ENCODE measurements at places on chromosomes 6 and 20.
A peak's percentile ranks its signal among the peaks of the same experiment; 100 is the strongest.

DNA sequence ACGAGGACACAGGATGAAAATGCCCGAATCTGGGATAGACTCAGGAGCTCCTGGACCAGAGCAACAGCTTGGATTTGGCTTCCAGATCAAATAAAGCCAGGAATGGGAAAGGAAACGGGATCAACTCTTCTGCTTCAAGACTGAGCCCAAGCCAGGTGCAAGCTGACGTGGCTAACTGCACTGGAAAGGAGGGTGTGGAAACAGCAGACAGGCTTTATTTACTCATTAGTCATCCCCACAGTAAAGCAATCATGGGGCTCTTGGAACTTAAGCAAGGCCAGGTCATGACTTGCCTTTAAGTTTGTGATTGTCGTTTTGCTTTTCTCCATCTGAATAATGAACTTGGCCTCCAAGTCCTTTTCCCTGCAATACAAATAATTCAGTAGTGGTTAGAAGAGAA lies 45.2 kb downstream of the KIF16B start:
- DNase-seq, result no peak

GRCh38 chr6:159013229-159013628 lies 13.2 kb upstream of the RSPH3 start:
- DNase-seq, result no peak

GRCh38 chr20:5128886-5129285 lies 2.1 kb downstream of the CDS2 start:
- no peak for DNase-seq

DNA sequence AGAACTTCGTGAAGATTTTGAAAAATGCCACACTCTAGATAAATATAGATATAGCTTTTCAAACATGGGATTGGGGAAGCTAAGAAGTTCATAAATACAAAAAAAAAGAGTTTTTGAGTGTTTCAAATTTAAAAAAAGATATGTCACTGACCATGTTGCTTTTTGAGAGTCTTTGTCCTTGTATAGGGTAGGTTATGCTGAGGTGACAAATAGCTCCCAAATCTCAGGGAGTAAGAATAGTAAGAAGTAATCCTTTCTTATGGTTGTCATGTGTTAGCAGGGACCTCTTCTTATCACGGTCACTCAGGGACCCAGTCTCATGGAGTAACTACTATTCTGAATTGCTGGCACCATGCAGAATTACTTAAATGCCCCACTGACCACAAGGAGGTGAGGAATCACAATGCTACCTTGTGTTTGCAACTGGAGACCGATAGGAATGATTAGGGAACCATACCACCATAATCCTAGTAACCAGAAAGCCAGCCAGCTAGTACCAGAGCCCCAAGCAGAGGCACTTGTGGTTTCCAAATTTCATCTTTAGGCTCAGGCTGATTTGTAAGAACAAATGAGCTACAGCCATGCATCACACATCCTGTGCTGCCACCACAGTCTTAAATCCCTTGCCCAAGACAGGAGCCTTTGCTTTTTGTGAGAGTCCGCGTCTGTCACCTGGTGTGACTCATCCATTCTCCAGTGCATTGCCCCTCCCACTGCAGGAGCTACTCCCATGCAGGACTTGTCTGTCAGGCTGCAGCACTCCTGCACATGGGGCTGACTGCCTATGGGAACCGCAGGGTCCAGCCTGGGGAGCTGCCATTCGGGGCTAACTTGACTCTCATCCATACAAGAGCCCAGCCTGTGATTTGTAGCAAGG lies 42.4 kb upstream of the ADGRF4 start:
- no peak for DNase-seq

GRCh38 chr6:122730775-122731386 lies 48.6 kb upstream of the FABP7 start:
- peak; percentile 53 for DNase-seq

- DNase-seq, result no peak
Measured at GRCh38 chr6:84095156-84095555, 61.6 kb downstream of the MRAP2 start.

GRCh38 chr6:109644131-109644530 lies 46.9 kb downstream of the AK9 start:
- no peak for DNase-seq

DNA sequence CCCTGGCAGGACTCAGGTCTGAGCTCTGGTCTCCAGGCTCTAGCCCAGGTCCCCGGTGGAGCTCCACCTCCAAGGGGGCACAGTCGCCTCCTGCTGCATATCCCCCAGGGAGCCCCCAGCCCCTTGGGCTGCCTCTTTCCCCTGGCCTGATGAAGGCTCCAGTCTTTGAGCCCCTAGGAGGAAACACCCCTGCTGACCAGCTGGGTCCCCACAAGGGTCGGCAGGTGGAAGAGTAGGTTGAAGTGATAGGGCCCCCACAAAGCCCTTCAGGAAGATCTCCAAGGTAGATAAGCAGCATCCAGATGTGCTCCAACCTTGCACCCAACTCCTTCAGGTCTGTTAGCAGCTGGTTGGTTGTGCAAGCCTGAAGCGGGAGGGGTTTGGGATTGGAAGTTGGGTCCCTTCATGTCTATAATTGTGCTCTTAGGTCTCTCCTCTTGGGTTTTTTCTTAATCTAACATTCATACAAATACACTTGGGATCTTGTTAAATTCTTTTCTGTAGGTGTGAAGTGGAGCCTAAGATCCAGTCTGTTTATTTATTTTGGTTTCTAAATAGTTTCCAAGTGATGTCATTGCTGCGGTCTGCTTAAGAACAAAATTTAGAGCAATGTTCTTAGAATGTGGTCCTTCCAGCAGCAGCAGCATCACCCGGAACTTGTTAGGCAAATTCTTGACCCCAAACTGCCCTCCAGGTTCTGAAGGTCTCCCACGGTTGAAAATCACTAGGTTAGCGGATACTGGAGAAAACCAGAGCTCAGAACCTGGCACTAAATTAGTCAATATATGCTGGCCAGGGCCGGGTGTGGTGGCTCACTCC lies 5.1 kb downstream of the UBE2C start:
- DNase-seq, result no peak

GRCh38 chr6:13398069-13398381 lies 69.7 kb upstream of the TBC1D7 start:
- no peak for DNase-seq

DNA sequence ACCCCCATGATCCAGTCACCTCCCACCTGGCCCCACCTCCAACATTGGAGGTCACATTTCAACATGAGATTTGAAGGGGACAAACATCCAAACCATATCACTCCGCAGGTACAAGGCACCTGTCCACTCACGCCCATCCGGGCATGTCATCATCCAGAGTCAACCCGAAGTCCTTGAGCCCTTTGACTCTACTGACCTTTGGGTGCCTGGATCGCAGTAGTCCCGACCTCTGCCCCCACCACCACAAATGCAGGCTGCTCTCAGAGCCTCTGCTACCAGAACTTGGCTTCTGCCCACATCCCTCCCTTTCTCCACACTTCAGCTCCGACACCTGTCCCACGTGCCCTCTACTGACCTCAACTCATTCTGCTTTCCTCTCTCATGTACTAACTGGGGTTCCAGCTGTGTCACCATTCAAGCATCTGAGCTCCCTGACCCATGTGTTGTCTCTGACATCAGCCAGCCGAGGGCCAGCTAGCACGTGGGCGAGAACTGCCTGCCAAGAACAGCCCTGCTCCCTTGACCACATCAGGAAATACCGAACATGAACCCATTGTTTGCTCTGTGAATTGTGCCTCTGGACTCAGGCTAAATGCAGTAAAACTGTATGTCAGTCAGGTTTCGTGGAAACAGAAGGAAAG lies 498.3 kb upstream of the SULF2 start:
- DNase-seq, result no peak

DNA sequence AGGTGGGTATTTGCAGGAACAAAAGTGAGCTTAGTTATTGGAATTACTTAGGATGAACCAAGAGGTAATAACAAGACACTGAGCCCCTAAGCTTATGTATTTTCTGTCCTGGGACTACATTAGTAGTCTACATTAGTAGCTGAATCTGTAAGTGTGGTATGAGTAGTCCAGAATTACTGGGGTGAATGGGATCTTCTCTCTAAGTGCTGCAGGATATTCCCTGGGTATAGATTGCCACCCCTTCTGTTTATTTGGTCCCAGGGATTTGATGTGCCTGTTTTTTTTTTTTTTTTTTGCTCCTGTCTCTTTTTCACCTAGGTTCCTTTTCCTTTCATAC lies 5.9 kb downstream of the CD2AP start:
- DNase-seq, result no peak

GRCh38 chr6:11198663-11199603 lies 33.5 kb downstream of the NEDD9 start:
- DNase-seq, result no peak

GRCh38 chr6:5427586-5427985 lies 166.3 kb downstream of the FARS2 start:
- no peak for DNase-seq

GRCh38 chr6:42410861-42411260 lies 40.9 kb downstream of the TRERF1 start:
- DNase-seq, result no peak

DNA sequence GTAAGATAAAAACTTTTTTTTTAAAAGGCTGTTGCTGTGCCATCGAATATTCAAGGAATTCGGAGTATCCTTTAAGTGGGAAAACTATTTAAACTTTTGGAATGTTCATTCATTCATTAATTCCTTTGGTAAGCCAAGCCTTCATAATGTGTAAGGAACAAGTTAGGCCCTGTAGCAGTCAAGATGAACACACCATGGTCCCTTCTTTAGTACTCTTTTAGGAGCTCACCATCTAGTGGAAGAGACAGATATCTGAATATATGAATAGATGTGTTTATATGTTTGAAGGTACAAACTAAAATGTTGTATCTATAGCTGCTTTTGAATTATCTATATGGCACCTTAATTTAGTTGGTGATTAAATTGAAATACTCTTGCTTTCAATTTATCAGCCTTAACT lies 5.8 kb downstream of the SPO11 start:
- no peak for DNase-seq

- no peak for DNase-seq
Measured at GRCh38 chr6:1641343-1641885, 31.7 kb downstream of the FOXC1 start.

- no peak for DNase-seq
Measured at GRCh38 chr6:103396768-103397167, 1463.0 kb downstream of the HACE1 start.

DNA sequence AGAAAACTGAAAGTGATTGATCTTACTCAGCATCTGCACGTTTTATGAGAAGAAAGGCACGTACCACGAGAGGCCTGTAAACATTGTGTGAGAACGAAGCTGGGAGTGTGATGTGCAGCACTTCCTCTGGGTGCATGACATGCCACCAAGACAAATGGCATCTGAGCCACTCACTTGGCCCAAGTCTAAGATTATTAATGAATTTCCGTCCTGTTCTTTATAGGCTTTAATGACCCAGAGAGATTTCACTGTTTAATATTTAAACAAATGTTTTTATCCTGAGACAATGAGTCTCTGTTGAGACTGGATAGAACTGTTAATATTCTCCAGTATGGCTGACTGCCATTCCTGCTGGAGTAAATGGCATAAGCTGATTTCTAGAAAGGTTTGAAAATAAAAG lies 172.6 kb upstream of the PHACTR1 start:
- no peak for DNase-seq

DNA sequence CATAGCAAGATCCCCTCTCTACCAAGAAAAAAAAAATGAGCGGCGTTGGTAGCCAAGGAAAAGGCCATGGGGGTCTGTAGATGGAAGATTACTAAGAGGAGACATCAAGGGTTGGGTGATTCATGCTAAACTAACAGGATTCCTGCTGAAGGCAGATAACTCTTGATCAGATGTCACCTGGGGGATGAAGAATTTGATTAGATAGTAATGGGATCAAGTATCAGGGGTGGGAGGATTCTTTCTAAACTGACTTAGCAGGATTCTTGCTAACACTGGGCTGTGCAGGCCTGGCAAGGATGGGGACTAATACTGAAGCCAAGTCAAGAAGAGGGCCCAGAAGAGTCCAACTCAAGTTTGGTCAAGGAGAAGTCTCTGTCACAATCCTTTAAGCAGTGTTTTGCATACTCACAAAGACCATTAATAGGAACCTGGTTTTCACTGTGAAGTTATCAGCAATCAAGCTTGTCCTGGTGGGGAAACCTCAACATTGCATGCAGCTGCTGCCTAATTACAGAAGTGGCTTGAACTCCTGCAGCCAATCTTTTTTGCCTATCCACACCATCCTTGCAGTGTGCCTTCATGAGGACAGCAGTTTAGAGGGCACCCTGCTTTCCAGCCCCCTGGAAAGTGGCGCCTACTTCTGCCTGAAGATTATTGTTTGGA lies 61.3 kb downstream of the ANKRD6 start:
- DNase-seq, result peak; percentile 48

GRCh38 chr6:160301339-160301738 lies 42.7 kb upstream of the SLC22A2 start:
- DNase-seq, result no peak

DNA sequence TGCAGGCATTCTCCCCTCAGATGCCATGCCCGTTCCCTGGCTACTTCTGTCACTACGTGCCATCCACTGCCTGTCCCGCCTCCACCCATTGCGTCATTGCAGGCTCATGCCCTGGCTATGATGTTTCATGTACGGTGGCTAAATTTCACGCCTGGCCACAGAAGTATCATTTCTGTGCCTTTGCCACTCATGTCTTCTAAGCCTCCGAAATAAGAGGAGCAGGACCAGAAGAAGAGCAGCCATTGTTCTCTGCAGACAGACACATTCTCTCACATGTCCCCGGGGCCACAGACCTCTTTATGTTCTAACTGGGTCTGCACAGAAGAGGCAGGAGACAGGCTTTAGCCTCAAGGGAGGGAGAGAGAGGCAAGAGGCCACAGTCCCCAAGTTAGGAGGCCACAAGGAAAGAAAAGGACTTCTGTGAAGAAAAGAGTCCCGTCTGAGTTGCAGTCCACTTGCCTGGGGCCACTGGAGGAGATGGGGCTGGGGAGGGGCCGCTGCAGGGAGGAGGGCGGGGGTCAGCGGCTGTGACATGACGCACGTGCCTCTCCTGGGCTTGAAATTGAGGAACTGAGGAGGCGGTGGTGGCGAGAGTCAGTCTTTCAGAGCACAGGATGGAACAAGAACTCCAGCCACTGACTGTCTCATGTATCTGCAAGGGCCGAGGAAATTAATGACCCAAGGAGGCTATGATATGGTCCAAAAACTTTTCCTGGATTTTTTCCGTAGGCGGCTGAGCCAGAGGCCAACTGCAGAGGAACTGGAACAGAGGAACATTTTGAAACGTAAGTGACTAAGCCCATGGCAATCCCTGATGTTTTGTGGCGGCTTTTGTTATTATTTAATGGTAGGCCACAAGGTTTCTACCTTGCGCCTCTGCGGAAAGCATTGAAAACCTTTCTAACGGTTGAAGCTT lies 55.9 kb downstream of the TBC1D7 start:
- peak; percentile 43 for DNase-seq

GRCh38 chr20:3276680-3277015 lies 37.7 kb upstream of the SLC4A11 start:
- peak; percentile 51 for DNase-seq

GRCh38 chr6:85406641-85407075 lies 43.2 kb upstream of the NT5E start:
- DNase-seq, result no peak
